Stimulated activated CD8-positive, alpha-beta memory T cell treated with anti-CD3 and anti-CD28 coated beads, Interleukin-4, amount 100 ng/mL, for 4 hours (primary cell): ENCODE measurements at places on chromosomes 11 and 22.
A peak's percentile ranks its signal among the peaks of the same experiment; 100 is the strongest.

- DNase-seq: no peak
Measured at GRCh38 chr11:19723572-19724342, 11.1 kb downstream of the NAV2 start.

DNA sequence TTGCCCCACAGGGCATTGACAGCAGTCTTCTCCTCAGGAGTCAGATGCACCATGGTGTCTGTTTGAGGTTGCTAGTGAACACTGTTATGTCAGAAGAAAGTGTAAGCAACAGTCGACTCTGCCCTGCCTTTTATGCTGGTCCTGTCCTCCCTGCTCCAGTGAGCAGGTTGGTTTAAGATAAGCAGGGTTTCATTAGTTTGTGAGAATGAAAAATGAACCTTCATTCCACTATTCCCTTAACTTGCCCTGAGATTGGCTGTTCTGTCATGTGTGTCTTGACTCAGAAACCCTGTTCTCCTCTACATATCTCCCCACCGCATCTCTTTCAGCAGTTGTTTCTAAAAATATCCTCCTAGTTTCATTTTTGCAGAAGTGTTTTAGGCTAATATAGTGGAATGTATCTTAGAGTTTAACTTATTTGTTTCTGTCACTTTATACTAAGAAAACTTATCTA is at the start of gene HBD:
Gene HBD, minus strand, starts transcription at position 103 of the 454 bp plus-strand sequence. Its CDS starts 50 bp downstream, at position 53.
- no peak for DNase-seq

- no peak for DNase-seq
Measured at GRCh38 chr11:44138286-44138685, 42.8 kb downstream of the EXT2 start.

DNA sequence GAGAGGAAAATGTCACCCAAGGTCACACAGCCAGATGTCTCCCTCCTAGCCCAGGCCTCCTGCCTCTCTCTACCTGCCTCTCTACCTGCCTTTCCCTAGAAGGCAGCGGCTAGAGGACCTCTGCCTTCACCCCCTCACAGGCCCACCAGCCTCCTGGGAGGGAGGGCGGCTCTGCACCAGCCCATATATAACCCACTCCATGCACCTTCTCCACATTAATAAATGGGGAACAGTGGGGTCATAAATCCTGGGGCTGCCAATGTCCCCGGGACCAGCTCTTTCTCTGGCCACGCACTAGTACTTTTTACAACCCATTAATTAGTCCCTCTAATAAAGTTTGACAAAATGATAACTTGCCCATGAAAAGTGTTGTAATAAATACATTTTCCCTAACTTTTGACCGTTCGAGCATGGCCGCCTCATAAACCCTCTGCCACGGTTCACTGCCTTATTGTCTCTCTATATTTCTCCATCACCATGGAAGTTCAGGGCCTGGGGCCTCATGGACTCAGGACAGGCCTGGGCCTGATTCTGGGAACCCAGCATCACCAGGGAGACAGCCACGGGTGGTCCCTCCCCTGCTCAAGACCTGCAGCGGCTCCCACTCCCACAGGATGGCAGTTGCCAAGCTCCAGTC is 102.1 kb downstream of the MN1 start:
- DNase-seq: no peak

GRCh38 chr11:3905080-3905953 is 49.9 kb downstream of the STIM1 start:
- DNase-seq: peak; percentile 43

- DNase-seq: no peak
Measured at GRCh38 chr22:32444068-32444467, 20.2 kb downstream of the BPIFC start.

DNA sequence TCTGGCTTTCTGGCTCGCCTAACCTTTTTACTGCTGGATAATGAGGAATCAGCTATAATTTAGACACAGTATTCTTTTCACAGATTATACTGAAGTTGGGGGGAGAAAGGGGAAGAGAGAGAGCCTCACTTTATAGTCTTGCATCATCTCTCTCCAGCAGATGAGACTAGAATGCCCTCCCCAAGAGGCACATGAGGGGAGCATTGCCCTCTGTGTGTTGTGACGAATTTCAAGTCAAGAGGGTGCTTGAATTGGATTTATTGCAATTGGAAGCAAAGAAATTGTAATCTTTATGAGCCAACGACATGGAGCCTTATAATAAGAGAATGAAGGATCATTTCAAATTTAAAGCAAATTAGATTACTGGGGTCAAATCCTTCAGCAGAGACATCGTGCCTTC is 17.6 kb upstream of the CADM1 start:
- DNase-seq: no peak

- DNase-seq: no peak
Measured at GRCh38 chr22:46915950-46916730, 153.7 kb downstream of the TBC1D22A start.

GRCh38 chr11:125079878-125080530 is 16.9 kb downstream of the SLC37A2 start:
- no peak for DNase-seq

- no peak for DNase-seq
Measured at GRCh38 chr11:123051634-123052033, 10.3 kb downstream of the HSPA8 start.

- no peak for DNase-seq
Measured at GRCh38 chr22:36865346-36865745, 4.5 kb downstream of the NCF4 start.

GRCh38 chr22:35567351-35568141 is 26.9 kb downstream of the RASD2 start:
- no peak for DNase-seq

- no peak for DNase-seq
Measured at GRCh38 chr11:17786824-17787525, 52.4 kb downstream of the KCNC1 start.

DNA sequence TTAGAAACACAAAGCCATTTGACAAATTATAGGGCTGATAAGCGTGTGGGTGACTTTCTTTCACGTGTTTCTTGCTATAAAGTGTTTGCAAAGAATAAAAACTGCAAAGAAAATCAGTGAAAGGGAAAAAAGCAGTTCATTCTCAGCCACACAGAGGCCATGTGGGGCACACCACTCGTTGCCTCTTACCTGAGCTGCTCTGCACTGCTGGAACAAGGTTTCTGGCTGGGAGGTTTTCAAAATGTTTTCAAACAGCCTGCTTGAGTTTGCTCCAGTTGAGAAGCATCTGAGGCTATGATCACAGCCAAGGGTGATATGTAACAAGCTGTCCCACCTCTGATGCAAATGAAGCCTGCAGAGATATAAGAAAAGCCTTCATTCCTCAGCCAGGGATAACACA is 14.7 kb upstream of the VSIG10L2 start:
- no peak for DNase-seq

DNA sequence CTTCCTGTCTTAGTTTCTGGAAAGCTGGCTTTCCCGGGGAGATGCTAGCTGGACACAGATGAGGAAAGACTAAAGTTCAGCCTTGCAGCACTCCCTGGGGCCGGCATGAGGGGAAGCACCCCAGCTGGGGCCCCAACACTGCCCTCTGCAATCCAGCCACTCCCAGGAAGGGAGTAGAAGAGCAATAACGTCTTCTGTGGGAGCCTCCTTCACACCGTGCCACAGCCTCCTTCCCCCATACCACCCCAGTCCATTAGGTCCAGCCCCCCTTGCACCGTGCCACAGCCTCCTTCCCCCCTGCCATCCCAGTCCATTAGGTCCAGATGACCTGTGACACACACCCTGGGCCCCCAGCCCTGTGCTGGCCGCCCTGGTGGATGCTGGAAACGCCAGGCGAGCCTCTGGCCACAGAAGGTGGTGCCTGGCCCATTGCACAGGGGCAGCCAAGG is 44.1 kb upstream of the PRDM11 start:
- DNase-seq: no peak

DNA sequence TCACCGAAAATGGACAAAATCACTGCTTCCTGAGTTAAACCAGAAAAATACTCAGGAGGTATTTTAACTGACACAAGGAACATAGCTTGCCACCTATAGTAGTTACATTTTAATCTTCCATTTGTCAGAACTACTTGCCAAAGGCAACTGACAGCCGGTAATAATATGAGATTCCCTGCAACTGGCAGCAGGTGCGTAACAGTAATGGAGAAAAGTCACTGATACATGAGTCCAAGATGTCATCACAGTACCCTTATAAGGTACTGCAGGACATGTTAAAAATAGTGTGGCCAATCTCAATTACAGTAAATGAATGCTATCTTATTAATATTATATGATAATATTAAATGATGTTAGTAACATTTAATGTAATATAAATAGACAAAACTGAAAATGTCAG is 21.1 kb upstream of the ARHGAP32 start:
- no peak for DNase-seq

- DNase-seq: no peak
Measured at GRCh38 chr11:112777283-112777751, 183.9 kb upstream of the NCAM1 start.

DNA sequence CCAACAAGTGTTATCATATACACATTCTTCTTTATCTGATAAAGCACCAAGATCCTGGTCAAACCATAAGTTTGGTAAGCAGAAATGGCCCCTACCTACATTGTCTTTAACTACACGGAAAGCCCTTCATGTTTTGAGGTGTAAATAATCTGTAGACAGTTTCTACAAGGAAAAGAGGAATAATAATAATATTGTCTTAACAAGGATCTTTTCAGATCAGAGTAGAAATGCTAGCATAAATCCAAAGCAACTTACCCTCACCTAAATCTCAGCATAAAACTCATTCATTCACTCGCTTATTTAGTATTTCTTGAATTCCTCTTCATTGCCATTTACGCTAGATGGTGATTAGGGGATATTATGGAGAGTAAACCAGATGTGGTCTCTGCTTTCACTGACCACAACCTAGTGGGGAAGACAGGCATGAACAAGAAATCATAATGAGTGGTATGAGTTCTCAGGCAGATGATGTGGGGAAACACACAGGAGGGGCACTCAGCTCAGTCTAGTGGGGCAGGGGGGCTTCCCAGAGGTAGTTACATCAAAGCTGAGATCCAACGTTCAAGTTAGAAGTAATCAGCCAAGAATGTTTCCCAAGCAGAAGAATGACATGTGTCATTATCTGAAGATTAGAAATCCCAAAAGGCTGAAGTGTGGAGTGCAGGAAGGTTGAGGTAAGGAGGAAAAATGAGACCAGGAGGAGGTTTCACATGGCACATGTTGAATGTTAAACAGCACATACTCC is 65.4 kb upstream of the ZC3H12C start:
- DNase-seq: no peak

DNA sequence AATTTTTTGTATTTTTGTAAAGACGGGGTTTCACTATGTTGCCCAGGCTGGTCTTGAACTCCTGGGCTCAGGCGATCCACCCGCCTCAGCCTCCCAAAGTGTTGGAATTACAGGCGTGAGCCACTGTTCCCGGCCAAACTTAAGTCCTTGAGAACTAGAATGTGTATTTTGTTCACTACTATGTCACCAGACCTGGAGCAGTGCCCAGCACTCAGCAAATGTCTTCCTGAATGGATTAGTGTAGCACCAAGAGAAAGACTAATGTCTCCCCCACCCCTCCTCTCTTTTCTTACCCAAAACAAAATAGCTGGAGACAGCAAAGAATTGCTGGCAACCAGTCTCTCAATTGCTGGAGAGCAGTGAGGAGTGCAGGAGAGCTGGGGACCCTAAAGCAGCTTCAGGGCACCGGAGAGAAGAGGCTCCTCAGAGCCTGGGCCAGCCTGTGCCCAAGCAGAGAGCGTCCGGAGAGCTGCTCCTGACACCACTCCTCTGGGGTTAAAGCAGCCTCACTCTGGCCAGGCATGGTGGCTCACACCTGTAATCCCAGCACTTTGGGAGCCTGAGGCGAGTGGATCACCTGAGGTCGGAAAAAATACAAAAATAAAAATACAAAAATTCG is 14.9 kb downstream of the SLC25A18 start:
- DNase-seq: no peak

DNA sequence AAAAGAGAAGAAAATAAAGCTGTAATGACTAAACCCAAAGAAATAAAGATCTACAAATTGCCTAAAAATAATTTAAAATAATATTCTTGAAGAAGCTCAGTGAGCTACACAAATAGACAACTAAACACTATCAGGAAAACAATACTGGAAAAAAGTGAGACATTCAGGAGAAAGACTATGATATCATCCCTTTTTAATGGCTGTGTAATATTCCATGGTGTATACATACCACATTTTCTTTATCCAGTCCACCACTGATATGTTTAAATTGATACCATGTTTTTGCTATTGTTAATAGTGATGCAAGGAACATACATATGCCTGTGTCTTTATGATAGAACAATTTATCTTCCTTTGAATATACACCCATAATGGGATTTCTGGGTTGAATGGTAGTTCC is 13.1 kb upstream of the OR6T1 start:
- no peak for DNase-seq

GRCh38 chr11:128579798-128580504 is 7.4 kb downstream of the ETS1 start:
- no peak for DNase-seq

GRCh38 chr11:6285019-6285418 is 25.4 kb downstream of the CCKBR start:
- no peak for DNase-seq

GRCh38 chr11:125649465-125650166 is 24.7 kb downstream of the CHEK1 start:
- no peak for DNase-seq

- DNase-seq: peak; percentile 42
Measured at GRCh38 chr11:118171269-118172062, 5.0 kb downstream of the SCN2B start.

- no peak for DNase-seq
Measured at GRCh38 chr11:34358258-34358727, 483 bp upstream of the ABTB2 start.

DNA sequence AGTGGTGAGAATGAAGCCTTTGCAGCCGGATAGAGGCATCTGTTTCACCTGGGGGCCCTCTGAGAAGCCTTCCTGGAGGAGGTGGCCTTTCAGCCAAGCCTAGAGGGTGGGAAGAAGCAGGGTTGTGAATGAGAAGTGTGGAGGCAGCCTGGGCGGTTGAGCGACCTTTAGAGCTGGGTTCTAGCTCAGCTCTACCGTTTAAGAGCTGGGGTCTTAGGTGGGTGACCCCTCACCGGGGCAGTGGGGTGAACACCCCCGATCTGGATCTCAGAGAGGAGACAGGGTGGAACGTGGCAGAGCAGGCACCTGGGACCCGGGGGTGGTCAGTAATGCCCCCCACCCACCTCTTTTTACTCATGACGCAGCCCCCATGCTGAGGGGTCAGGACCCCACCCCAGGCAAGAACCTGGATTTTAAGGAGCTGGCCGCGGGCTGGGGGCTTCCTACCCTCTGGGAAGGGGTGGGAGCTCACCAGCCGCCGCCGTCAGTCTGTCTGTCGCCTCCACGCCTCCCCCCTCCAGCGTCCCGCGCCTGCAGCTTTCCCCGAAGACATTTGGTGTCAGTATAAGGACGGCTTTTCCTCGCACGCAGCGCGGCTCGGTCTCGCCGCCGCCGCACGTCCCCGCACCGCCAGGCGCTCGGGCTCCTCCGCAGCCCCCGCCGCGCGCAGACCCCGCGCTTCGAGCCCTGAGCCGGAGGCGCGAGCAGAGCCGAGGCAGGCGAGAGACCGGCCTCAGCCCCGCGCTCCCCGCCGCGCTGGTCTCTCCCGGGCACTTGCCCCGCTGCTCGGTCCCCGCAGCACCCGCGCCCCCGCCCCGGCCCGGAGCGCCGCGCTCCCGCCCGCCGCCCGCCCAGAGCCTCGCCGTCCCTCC is 13.3 kb upstream of the CACNA1I start:
- DNase-seq: no peak
